ENCODE measurements at places on chromosomes 1 and 21.
A peak's percentile ranks its signal among the peaks of the same experiment; 100 is the strongest.

GRCh38 chr1:14167884-14168283, 430.6 kb upstream of the KAZN start:
- no peak for DNase-seq

DNA sequence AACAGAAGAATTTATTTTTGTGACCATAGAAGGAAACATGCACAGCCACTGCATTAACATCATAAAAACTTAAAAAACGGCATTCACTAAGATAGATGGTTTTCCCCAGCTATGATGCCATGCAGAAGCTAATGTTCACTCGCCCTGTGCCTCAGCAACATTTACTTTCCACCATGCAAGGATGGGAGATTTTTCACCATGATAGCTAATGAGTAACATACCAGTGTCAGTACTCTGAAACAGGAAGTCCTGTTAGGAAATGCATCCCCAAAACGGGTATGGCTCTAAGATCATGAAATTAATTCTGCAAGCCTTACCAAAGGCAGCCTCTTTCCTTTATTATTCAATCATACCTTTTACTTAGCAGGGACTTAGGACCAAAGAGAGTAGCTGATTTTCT, 17.5 kb upstream of the VAMP3 start:
- DNase-seq, result no peak

DNA sequence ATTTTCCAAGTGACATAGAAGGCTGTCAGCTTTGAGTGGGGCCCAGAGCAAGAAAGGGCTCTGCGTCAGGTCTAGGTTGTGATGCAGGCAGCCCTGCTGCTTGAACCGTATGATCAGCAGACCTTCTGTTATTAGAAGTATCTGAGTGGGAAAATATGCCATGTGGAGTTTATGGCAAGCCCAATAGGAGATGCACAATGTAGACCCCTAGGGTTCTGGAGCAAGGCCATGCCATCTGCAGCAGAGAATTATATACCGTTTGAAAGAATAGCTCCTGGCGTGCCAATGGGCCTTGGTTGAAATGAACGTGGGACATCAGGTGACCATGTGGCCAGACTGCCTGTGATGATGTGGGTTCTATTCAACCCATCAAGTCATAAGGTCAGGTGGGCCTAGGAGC, 44.1 kb upstream of the ZBTB18 start:
- no peak for DNase-seq

- peak; percentile 15 for DNase-seq
These were observed 3.8 kb downstream of the ATP8B2 start for GRCh38 chr1:154329152-154329521.

DNA sequence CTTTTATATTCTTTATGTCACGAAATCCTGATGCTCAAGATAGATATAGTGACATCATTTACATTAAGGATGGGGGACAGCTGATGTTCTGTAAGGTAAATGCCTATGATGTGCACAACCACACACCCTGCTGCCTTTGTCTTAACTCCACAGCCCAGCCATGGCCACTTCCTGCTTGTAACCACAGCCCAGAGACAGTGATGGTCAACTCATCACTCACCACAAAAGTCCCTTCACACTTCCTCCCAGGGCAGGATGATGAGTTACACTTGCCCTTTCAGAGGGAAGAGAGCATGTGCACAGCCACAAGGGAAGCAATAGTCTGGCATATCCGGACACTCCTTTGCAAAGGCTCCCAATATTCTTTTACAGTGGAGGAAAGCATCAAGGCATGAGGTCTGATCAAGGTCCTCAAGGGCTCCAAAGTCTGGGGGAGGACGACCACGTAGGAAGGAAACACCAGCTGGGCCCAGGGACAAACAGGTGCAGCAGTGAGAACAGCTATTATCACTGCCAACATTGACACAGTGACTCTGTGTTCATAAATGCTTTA, 53.8 kb downstream of the PLPP3 start:
- no peak for DNase-seq

DNA sequence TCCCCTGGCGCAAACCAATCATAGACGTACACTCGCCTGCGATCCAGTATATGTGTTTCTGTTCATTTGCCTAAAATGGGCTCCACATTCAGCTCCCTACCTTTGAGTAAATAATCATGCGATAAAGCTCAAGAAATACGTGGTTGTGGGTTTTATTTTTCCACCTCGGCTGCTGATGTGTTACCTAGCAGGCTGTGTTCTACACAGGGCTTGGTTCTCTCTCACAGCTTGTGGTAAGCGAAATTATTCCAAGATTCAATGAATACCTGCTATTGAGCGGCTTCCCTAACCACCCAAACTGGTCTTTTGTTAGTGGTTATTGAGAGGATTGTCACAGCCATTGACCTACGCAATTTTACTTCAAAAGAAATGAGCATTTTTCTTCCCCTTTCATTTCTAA, 180.2 kb downstream of the PBX1 start:
- DNase-seq, result no peak

DNA sequence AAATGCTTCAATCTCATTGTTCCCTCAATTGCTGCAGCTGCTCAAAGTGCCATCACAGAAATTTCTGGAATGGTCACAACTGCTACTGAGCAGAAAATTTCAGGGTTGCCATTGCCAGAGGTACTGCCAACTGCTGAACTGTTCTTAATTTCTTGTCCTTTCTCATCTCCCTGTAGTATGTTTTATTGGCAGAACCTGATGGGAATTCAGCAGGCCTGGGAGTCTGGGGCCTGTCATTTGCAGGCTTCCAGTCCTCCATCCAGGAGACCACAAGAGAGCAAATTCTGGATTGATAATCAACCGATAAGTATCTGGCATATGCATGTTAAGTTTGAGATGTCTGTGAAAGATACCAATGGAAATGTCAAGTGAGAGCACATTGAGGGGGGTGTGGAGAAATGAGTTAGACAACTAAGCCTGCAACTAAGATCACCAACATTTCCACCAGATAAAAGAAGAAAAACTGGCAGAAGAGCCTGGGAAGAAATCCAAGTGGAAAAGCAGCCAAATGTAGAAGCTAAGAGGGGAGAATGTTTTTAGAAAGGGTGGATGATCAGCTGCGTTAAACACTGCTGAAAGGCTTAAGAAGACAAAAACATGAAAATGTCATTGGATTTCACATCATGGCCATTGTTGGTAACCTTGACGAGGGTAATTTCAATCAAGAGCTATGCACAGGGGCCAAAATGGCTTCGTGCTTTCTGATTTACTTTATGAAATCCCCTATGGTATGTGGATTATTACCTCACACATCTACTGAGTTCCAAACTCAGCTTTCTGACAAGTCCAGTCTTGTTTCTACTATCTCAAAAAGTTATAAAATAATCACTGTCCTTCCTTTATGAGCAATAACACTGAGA, 648.1 kb downstream of the PLPP3 start:
- DNase-seq, result no peak

DNA sequence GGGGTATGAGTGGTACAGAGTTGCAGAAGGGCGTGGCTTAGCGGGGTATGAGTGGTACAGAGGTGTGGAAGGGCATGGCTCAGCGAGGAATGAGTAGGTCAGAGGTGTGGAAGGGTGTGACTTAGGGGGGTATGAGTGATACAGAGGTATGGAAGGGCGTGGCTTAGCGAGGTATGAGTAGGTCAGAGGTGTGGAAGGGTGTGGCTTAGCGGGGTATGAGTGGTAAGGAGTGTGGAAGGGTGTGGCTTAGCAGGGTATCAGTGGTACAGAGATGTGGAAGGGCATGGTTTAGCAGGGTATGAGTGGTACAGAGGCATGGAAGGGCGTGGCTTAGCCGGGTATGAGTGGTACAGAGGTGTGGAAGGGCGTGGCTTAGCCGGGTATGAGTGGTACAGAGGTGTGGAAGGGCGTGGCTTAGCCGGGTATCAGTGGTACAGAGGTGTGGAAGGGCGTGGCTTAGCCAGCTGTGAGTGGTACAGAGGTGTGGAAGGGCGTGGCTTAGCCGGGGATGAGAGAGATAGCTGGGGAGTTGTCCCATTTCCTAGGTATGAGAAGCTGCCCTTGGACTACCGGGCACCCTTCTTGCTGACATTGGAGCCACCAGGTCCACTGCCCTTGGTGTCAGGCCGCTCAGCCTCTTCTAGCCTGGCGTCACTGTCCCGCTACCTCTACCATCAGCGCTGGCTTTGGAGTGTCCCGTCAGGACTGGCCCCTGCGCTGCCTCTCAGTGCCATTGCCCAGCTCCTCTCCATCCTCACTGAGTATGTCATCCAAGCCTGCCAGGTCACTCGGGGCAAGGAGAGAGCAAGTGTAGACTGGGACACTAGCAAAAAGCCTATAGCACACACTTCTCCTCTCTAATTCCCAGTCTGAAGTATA, 29.8 kb downstream of the HYI start:
- DNase-seq, result no peak

- DNase-seq, result no peak
These were observed 37.4 kb downstream of the C1orf185 start for GRCh38 chr1:51139474-51139873.

GRCh38 chr1:215488850-215489249, 78.3 kb upstream of the KCTD3 start:
- DNase-seq, result no peak

- no peak for DNase-seq
These were observed 119.5 kb upstream of the HOOK1 start for GRCh38 chr1:59695252-59695651.

- DNase-seq, result no peak
These were observed 60.7 kb upstream of the BTG3 start for GRCh38 chr21:17673261-17674020.

DNA sequence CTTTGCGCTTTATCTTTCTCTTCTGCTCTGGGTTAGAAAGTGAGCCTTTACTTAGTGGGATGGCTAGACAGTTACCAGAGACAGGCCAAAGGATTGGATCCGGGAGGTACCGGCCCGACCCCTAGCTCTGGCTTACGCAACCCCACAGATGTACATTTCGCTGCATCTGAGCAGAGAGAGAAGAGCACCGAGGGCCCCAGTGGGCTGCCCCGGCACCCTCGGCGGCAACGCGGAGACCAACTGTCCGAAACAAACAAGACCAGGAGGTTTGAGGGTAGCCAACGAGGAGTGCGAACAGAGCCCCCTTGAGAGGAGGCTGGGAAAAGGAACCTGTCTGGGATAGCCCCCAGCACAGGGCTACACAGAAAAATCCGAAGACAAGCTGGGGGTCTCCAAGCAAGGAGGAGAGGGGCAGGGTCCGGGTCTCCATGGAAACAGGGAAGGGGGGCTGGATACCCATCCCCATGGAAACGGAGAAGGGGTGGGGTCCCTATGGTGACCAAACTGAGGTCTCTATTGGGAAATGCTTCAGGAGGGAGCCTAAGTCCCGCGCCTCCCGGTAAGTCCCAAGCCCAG, 373 bp downstream of the MTF1 start:
- no peak for DNase-seq

GRCh38 chr1:182676274-182676673, 8.1 kb downstream of the RGS8 start:
- no peak for DNase-seq

DNA sequence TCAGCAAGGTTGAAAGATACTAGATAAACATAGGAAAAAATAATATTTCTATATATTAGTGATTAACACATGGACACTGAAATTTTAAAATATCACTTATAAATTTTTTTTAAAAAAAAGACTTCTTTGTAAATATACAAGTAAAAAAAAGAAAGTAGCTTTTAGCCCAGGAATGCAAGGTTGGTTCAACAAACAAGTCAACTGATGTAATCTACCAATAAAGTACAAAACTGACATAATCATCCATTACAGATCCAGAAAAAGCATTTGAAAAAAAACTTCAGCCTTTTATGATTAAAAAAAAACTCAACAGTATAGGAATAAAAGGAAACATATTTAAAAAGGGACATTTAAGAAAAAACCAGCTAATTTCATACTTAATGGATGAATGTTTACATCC, 48.4 kb downstream of the TRMT1L start:
- no peak for DNase-seq

DNA sequence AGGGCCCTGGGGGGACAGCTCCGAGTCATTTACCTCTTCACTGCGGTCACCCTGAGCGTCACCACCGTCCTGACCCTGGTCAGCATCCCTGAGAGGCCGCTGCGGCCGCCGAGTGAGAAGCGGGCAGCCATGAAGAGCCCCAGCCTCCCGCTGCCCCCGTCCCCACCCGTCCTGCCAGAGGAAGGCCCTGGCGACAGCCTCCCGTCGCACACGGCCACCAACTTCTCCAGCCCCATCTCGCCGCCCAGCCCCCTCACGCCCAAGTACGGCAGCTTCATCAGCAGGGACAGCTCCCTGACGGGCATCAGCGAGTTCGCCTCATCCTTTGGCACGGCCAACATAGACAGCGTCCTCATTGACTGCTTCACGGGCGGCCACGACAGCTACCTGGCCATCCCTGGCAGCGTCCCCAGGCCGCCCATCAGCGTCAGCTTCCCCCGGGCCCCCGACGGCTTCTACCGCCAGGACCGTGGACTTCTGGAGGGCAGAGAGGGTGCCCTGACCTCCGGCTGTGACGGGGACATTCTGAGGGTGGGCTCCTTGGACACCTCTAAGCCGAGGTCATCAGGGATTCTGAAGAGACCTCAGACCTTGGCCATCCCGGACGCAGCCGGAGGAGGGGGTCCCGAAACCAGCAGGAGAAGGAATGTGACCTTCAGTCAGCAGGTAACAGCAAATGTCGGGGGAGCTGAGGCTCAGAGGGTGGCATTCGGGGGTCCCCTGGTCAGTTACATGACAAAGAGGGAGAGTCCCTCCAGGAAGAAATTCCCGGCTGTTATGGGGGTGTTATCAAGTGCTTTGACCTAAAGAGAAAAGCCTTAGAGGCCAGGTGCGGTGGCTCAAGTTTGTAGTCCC, 12.6 kb downstream of the SLC45A1 start:
- no peak for DNase-seq

- DNase-seq, result no peak
These were observed 120.3 kb downstream of the TM2D1 start for GRCh38 chr1:61604684-61605083.

DNA sequence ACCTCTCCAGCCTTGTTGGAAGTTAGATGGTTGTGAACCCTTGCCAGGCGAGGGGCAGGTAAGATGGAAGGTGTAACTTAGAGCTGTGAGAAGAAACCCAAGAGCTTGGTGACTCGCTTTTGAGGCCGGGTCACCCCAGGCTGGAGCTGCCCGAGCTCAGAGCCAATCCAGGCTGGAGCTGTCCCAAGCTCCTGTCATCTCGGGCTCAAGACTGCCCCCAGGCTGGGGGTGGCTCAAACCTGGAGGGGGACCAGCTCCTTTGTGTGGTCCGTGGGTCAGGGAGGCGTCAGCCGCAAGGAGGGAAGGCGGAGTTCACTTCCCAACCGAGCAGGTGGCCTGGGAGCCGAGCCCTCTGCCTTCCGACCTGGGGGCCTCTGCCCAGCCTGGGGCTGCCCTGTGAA, 2.0 kb downstream of the HUNK start:
- DNase-seq, result no peak

Measured in putamen (tissue), 1 donor.